ENCODE measurements at places on chromosomes 1 and 21.

DNA sequence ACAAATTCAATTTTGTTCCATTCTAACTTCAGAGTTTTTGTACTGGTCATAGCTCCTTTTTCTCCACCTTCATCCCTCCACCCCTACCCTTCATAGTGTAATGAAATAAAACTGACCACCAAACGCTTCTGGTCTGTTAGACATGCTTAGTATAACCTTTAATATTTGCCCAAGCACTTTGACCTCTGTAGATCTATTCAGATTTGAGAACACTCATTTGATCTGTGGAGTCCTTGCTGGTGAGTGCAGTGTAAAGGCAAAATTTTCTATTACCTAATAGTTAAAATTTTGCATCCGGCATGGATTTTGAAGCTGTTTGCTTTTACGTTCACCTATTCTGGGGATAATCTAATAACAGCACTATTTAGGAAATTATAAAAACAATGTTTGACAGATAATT is 41.2 kb downstream of the TMEM200B start:
- DNase-seq, result no peak

GRCh38 chr1:103283371-103283770 is 175.0 kb upstream of the COL11A1 start:
- DNase-seq, result no peak

DNA sequence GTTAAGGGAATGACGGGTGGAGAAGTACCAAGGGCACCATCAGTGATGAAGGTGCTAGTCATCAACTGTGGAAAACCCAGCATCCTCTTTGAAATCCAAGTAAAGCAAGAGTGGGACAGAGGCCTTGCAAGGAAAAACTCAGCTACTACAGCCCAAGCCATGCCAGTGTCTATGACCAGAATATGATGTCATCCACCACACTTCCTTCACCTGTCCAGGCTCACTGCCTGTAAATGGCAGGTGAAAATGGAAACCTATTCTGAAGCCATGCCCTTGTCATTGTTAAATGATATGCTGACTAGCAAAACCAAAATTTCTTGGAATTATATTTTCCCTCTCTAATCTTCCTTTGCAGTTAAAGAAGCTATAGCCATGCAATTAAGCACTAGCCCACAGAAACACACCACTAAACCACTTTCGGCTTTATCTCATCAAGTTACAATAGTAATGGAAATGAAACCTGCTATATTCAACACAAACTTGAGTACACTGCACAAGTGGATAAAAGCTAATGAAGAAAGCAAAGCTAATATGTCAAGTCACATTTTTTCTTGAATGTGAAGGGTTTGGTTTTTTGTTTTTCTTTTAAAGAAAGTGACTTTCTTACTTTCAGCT is 96.3 kb upstream of the RALGPS2 start:
- DNase-seq, result no peak

DNA sequence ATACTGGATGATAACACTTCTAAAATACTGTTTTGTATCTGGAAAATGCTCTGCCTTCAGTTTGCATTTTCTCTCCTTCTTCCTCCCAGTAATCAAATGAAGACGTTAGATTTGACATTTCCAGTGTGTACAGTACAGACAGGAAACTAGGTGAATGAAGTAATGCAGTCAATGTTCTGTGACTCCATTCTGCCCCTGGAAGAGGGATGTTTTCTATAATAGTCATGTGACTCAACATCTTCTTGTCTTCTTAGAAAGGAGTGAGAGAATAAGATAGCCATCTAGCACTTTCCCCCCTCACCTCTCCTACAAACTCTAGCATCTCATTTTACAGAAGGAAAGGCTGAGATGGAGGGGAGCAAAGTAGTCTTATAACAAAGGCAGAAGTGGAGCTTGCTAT is 77.6 kb downstream of the DDR2 start:
- no peak for DNase-seq

GRCh38 chr21:31503939-31504338 is 155.6 kb upstream of the SOD1 start:
- DNase-seq, result no peak

DNA sequence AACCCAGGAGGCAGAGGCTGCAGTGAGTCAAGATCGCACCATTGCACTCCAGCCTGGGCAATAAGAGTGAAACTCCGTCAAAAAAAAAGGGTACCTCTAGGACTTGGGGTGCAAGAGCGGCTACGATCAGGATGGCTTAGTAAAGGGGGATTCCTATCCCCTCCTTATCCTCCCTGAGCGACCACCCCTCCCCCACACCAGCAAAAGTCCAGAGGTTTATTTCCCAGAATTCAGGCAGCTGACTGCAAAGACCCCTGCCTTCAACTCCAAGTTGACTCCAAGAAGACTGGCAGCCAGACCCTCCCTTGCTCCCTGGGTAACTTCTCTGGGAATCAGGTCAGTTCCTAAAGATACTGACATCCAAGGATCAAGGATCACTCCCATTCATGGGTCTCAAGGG is 12.4 kb upstream of the PRDM16 start:
- no peak for DNase-seq

DNA sequence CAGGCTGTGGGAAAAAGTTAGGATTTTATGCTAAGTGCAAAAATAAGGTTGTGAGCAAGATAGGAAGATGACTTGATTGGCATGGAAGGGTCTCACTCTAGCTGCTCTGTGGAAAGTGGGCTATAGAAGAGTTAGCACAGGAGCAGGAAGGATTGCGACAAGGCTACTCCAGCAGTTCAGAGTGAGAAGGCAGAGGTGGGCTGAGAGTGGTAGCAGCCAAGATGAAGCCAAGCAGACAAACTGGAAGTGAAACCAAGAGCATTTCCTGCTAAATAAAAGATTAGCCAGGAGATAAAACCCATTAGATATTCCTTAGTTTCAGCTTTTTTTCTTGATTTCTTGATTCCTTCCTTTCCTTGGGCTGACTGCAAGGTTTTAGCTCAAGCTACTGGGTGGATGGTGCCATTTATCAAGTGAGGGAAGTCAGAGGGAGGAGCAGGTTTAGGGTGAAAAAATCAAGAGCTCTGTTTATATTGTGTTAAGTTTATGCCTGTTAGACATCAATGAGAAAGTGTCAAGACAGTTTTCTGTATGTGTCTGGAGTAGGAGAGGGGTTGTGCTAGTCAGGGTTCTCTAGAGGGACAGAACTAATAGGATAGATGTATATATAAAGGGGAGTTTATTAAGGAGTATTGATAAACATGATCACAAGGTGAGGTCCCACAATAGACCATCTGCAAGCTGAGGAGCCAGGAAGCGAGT is 33.1 kb upstream of the ZNF644 start:
- peak; percentile 16 for DNase-seq

DNA sequence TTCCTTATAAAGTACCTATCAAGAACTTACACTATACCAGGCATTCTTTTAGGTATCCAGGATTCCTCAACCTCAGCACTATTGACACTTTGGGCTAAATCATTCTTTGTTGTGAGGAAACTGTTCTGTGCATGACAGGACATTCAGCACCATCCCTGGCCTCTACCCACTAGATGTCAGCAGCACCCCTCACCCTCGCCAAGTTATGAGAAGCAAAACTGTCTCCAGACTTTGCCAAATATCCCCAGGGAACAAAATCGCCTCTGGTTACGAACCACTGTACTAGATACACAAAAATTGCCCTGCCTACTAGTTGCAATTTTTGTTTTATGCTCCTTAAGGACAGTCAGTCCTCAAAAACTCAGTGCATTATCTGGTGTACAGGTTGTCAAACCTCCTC is 35.7 kb downstream of the PALMD start:
- DNase-seq, result no peak

- DNase-seq, result no peak
Observed at GRCh38 chr1:84370831-84371394, 27.4 kb upstream of the DNASE2B start.

DNA sequence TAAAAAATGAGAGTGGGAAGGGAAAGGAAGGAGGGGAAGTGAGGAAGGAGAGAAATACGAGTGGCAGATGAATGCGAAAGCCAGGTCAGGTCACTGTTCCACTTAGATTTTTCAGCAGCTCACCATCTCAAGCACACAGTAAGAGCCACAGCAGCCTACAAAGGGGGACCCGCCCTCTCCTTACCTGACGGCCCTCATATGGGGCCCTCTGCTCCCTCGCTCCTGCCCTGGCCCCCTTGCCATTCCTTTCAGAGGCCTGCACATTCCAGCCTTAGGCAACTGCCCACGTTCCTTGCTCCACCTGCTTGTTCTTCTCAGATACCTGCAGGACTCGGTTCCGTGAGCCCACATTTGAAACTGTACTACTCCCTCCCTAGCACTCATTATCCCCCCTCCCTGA is 22.0 kb downstream of the VPS26C start:
- DNase-seq, result no peak

DNA sequence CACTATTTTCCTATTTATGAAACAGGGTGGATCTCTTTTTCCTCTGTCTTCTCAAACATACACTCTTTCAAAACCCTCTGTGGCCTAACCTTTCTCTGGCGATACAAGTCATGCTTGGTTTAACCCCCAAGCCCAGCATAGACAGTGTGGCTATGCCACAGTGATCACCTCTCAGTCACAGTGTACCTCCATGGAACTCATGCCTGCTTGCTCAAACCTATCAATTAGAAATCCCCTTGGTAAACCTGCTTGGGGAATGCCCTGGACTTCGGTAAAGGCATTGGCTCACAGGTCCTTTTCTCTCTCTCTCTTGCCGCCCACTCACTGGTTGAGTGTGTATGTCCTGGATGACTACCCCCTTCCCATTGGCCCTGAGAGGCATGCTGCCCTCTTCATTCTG is 147.5 kb downstream of the CYYR1 start:
- no peak for DNase-seq

GRCh38 chr1:223553957-223554356 is 111.5 kb downstream of the CAPN8 start:
- no peak for DNase-seq

GRCh38 chr1:101293461-101294051 is 56.7 kb downstream of the S1PR1 start:
- DNase-seq, result no peak

- DNase-seq, result no peak
Observed at GRCh38 chr1:236099355-236099974, 34.6 kb upstream of the NID1 start.

- DNase-seq, result no peak
Observed at GRCh38 chr1:204110894-204111633, 38.1 kb downstream of the SOX13 start.

GRCh38 chr1:12148160-12148957 is 18.4 kb upstream of the TNFRSF1B start:
- DNase-seq, result no peak

GRCh38 chr1:175783126-175783722 is 39.8 kb upstream of the TNR start:
- no peak for DNase-seq

DNA sequence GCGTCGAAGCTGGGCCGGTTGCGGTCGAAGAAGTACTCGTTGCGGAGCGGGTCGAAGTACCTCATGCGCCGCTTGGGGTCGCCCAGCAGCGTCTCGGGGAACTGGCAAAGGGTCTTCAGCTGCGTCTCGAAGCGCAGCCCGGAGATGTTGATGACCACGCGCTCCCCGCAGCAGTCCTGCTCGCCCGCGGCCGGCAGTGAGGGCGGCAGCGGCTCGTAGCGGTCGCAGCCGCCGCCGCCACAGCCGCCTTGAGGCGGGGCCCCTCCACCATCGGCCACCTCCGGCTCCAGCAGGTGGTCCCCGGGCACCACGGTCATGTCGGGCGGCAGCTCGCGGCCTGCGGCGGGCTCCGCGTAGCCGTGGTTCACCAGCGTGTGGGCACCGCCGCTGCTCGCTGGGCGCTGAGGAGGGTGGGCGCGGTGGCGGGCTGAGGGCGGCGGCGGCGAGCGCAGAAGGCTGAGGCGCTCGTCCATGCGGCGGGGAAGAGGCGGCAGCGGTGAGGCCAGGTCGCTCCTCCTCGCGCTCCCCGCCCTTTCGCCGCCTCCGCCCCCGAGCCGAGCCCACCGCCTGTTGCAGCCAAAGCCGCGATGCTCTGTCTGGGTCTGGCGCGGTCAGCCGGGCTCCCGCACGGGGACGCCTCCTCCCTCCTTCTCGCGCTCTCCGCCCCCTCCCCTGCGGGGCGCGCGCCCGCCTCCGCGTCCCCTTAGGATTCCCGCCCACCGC is at the start of gene KCNA3:
TSS of gene KCNA3 (minus strand) at position 604 of the 723 bp plus-strand sequence. CDS start at position 473, 131 bp downstream.
- DNase-seq, result peak; percentile 59

DNA sequence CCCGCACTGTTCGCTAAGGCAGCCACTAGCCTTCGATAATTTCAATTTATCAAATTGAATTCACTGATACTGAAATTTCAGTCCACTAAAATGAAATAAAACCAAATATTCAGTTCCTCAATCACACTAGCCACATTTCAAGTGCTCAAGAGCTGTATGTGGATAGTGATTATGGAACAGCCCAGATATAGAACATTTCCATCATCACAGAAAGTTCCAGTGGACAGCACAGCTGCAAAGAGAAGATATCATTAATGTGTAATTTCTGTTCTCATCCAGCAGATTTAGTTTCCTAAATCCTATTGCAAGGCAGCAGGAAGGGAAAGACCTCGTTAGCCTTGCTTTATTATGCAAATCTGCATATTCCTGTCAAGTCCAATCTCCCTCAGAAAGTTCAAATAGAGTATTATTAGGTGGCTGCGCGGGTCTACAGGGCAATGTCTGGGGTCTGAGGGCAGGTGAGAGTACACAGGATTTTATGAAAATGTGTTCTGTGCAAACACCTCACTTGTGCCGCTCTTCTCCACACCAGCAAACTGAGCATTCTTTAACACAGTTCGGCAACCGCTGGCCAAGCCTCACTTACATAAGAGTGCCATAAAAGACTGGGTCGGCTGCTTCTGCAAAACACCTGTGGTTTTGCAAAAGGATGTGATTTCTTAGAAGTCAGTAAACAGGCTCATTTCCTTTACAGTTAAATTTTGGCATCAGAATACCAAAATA is 22.4 kb downstream of the CAPZB start:
- no peak for DNase-seq

- DNase-seq, result no peak
Observed at GRCh38 chr1:3378411-3379208, 75.9 kb upstream of the ARHGEF16 start.

- no peak for DNase-seq
Observed at GRCh38 chr1:205950280-205950679, 7.0 kb upstream of the SLC26A9 start.
